ENCODE measurements at places on chromosomes 11 and 22.

DNA sequence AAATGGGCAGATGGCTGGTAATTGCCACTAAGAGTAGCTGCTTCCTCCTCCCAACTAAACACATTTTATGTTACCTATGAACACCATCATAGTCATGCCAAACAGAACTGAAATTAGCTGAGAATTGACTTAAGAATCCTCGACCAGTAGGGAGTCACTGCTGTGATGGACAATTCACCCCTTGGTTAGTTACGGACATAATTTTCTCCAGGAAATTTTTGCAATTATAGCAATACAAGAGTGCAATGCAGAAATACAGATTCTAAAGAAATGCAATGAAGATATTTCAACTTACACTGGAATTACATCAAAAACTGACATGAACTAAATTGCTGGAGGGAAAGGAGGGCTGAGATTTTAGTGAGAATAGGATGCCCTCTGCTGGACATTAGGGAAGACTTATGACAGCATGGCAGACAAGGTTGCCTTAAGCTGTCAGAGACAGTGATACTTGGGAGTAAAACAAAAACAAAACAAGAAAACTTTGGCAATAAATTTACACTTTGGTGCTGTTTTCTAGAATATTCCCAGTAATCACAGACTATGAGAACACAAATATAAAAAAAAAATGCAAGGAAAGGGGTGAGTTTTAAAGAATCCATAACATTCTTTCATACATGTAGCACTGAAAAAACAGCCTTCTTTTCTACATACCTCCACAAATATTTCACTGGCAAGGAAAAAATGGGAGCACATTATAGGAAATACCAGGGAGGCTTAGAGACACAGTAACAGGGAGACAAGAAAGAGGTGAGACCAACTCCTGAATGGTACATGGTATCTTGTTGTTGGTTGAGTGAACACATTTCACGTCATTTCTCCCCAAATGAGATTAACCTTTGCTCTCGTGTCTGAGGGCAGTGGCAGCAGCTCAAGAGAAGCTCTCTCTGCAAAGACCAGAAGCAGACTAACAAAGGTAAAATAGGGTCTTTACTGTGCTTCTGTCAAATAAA, 11.2 kb upstream of the PPP2R1B start:
- DNase-seq = no peak

DNA sequence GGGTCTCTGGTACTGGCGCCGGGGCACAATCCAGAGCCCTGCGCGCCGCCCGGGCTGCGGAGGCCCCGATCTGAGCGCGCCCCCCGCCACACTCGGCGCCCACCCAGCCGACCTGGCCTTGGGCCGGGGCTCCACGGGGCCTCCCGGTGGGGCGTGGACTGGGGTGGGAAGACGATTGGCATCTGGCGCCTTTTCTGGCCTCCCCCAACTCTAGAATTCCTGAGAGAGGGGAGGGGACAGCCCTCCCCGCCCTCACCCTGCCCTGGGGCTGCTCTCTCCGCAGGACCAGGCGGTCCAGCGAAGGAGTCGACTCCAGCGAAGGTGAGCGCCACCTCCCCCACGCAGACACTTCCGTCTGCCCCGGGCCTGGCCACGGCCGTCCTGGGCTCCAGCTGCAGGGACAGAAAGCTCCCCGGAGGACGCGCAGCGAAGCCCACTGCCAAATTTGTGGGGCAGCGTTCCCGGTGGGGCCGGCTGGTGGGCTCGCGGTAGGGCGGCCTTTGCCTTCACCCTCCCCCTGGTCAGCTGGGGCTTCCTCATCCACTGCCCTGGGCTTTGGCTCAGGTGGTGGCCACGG, 593 bp downstream of the SSH3 start:
- DNase-seq = no peak

DNA sequence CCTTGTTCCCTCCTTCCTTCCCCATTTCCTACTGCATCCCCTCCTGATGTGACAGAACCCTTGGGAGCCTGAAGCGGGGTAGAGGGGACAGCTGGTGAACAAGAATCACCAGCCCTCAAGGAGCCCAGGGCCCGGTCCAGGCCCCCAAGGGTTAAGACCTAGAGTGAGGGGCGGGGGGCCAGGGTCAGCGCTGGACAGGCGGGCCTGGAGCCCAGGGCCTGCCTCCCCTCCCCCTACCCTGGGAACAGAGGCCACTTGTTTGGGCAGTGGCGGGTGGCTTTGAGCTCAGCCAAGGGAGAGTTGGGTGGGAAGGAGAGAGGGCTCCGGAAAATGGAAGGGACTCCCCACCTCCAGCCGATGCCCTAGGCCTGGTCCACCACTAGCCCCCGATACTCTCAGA, 2.1 kb downstream of the ARAP1 start:
- no peak for DNase-seq

GRCh38 chr11:116890193-116890592, 52.8 kb upstream of the APOA1 start:
- no peak for DNase-seq

DNA sequence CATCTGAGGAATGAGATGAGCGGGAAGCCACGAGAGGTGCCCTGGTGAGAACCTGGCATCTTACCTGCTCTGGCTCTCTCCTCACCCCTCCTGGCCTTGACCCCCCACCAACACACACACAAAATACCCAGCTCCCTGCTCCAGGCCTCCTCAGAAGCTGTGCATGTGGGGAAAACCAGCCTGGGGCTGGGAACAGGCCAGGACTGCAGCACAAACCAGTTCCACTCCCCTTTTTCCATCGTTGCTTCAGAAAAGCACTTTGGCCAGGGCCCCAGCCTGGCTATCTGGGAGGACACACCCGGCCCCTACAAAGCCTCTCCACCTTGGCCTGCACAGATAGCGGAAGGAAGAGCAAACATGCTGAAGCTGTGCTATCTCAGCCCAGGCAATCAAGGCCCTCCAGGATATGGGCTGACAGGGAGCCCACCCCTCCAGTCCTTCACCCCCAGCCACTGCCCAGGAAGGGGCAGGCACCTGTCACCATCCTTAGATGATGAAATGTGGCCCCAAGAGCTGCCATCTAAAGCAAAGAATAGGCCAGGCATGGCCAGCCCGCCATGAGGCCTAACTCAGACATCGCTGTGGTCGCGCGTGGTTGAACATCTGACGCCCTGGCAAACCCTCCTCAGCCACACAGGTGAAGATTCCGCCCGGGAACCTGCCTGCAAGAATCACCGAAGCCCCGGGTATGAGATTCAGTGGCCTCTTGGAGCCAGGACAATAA, 35.4 kb downstream of the PISD start:
- no peak for DNase-seq

DNA sequence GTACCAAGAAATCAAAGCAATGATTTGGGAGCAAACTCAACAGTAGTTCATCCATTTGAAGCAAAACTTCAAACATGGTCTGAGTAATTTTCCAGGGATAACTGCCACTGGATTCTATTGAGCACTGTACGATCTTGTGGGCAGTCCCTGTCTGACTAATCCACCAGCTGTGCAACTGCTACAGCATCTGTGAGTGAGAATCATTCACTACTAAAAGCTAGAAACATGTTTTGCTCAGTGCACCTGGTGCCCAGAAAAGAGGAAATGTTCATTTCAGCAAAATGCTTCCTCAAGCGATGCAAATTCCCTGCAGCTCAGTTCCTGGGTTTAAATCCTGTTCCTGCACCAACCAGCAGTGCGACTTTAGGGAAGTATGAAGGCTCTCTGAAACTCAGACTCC, 1077.9 kb downstream of the DLG2 start:
- DNase-seq = no peak

GRCh38 chr11:130737041-130737830, 179.0 kb downstream of the SNX19 start:
- no peak for DNase-seq

GRCh38 chr11:36239636-36240035, 49.6 kb downstream of the COMMD9 start:
- DNase-seq = no peak

DNA sequence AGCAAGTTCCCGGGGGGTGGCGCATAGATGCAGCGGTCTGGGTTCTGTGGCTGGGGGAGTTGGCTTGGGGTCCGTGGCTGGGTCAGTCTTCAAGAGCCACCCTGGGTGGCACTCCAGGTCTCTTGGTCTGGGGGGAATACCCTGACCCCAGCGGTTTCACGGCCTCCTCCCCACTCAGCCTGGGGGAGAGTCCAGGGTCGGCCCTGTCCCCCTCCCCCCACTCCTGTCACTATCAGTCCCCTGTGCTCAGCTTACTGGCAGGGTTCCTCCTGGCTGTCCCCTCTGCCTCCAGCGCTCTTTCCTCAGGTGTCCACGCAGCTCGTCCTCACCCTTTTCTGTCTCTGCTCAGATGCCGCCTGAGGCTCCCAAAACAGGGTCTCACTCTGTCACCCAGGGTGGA, 68.5 kb upstream of the PARVG start:
- DNase-seq = no peak

DNA sequence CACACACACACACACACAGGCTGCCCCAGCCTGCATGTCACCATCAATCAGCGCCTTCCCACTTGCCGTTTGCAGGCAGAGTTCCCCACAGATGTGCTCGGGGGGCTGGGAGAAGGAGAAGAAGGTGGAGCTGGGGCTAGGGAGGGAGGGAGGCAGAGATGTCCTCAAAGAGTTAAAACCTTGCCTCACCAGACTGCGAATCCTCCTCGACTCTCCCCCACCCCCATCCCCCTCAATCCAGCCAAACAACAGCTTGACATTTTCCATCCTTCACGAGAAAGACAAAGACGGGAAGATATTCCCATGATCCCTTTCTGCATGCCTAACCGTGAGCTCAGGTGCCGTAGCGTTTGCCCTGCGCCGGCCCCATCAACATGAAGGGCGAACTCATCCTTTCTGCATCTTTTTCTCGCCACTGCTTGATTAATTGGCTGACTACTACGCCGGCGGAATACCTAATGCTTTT, 365.5 kb downstream of the MIAT start:
- no peak for DNase-seq

- no peak for DNase-seq
Observed at GRCh38 chr22:32951076-32951806, 106.9 kb downstream of the SYN3 start.

DNA sequence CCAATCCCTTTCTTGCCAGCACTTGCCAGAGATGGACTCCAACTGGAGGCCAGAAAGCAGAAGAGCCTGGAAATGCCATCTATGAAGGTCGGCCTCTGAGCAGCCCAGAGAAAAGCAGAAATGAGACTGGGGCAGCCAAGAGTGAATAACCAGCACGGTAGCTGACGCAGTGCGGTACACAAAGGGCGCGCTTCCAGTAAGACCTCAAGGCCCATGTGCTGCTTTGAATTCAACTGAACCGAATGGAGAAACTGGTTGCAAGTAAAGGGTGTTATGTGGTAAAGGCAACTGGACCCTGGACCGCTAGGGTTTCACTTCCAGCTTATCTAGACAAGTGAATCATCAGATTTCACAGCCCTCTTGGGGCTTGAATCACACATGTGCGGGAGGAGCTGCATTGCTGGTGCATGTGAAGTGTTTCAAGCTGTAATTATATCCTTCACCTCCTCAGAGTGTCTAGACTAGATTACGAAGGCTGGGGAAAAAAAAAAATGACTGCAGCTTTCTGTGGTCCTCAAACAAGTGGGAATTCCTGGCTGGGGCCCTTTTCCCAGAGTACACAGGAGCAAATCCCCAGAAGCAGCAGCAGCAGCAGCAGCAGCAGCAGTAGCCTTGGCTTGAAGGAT, 128.9 kb downstream of the CCDC34 start:
- no peak for DNase-seq

DNA sequence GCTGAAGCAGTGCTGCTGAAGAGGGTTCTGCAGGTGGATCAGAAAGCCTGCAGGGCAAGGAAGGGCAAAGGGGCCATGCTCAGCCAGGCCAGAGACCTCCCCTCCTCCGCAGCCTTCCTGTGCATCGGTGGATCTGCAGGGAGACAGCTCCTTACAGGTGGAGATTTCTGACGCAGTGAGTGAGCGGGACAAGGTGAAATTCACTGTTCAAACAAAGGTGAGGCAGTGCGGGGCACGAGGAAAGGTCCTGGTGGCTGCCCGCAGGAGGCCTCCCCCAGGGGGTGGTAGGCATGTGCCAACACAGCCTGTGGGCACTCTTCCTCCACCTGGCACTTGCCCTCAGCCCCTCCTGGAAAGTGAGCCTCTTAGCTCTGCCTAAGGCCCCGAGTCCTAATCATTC, 8.6 kb downstream of the CFL1 start:
- DNase-seq = no peak

DNA sequence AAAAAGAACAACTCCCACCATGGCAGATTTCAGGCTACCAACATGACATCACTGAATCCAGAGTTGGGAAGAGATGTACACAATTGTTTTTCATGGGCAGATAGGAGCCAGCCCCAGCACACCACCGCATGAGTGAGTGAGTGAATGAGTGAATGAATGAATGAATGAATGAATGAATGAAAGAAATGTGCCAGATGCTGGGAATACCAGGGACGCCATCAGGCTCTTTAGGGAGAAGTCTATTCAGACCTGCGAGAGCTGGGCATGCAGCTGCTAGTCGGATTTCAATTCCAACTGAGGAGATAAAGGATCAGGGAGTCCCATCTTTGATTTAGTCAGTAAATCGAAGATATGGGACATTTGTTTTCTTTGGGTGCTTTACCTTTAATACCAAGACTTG, 15.3 kb upstream of the FAM83F start:
- no peak for DNase-seq

DNA sequence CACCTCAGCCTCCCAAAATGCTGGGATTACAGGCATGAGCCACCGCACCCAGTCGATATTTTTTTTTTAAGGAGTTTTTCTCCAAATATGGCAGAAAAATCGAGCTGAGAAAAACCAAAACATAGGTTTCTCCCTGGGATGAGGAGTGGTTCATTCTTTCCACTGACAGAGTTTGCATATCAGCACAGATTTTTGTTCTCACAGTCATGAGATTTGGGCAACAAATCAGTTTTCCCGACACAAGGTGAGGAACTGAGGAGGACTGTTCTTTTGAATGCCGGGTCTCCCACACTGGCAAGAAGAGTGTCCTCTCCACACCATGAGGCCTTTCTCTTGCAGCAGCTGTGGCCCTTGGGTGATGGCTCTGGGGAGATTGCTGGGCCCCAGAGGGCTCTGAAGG, 3.8 kb upstream of the EHD1 start:
- no peak for DNase-seq

- DNase-seq = no peak
Observed at GRCh38 chr11:55969845-55970244, at the start of gene OR10AG1. OR10AG1 (minus strand) TSS chr11:55969945; CDS start chr11:55969907, 38 bp downstream.

DNA sequence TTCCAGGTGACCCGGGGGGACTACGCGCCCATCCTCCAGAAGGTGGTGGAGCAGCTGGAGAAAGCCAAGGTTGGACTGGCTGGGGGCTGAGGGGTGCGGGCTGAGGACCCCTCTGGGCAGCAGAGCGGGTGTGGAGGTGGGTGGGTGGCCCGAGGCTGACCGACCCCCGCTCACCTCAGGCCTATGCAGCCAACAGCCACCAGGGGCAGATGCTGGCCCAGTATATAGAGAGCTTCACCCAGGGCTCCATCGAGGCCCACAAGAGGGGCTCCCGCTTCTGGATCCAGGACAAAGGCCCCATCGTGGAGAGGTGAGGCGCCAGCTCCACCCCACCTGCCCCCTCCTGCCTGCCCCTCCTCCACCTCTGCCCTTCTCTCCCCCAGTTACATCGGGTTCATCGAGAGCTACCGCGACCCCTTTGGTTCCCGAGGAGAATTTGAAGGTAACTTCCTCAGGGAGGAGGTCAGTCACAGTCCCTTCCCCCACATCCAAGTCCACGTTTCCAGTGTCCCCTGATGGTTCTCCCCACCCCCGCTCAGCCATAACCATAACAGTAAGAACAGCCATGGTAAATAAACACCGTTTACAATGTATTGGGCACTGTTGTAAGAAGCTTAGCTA, 11.2 kb downstream of the DPP3 start:
- DNase-seq = no peak

- DNase-seq = peak; percentile 42
Observed at GRCh38 chr22:46150655-46151477, 540 bp downstream of the PPARA start.
